ENCODE measurements at places on chromosomes 3 and 15. TPM values are rescaled to one million over a fixed set of nuclear protein-coding genes. Genes with fewer than 3 reads are reported as not detected.

GRCh38 chr3:59856934-59857460, 807.2 kb upstream of the CFAP20DC start:
- no peak for DNase-seq

CASR gene
- not detected for total RNA-seq

DNA sequence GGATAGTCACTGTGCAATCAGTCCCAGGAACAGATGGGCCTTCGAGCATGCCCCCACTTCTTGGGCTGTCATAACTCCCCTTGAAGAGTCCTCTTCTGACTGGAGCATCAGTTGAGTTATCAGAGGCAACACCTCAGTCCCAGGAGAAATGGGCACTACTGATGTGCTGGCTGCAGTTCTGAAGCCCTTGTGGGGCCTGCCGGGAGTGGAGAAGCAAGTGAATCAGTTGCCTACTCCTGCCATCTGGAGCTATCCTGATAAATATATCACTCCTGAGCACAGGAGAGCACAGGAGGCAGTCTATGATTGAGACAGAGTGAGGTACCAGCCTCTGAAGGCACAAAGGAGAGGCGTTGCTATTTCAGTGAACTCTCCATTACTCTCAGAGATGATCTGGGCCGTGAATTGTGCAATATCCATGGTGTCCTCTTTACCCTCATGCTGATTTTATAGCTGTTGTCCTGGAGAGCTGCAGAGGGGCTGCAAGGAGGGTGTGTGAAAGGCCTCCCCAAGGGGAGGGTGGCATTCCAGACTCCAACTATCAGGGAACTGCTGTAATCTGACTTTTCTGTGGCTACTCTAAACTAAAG, 344.2 kb upstream of the ROPN1 start:
- DNase-seq: no peak

DNA sequence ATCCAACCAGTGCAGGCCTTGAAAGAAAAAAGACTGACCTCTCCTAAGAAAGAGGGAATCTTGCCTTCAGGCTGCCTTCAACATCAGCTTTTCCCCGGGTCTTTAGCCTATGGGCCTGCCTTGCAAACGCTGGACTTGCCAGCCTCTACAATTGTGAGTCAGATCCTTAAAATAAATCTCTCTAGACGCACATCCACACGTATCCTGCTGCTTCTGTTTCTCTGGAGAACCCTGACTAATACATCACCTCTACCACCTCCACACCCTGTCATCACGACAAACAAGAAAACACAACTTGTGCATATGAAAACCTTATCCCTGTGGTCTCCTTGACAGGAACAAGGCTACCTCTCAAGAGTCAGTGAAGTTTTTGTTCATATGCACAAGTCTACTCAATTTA, 11.8 kb downstream of the CYFIP1 start:
- peak; percentile 62 for DNase-seq

DNA sequence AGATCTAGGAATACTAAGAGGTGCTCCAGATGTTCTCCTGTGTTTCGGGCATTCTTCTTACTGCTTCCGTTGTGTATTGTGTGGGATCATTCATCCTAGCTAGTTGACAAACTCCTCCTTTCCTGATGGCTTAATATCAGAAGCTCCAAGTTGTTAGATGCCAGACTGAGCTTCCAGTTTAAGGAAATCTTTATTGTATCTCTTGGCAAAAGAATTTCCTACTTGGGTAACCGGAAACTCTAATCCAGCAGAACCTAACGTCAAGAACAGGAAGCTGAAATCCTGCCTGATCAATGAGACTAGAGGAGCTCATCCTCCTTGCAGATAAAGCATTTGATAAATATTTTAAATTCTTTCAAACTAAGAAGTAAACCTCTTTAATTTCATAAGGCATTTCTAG, 27.7 kb upstream of the MYH15 start:
- no peak for DNase-seq

- DNase-seq: no peak
Measured at GRCh38 chr3:180693656-180694055, 14.4 kb upstream of the CCDC39 start.

DNA sequence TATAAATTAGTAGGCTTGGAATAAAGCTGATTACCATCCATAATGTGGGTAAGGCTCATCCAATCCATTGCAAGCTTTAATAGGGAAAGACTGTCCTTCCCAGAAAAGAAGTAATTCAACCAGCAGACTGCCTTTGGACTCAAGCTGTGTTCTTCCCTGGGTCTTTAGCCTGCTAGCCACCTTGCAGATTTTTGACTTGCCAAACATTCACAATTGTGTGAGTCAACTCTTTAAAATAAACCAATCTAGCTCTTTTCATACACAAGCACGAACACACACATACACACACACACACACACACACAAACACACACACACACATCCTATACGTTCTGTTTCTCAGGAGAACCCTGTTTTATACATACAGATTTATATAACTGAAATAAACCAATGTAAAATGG, 248.1 kb downstream of the NAALADL2 start:
- DNase-seq: no peak

SEMA5B gene
- not detected for total RNA-seq

DNA sequence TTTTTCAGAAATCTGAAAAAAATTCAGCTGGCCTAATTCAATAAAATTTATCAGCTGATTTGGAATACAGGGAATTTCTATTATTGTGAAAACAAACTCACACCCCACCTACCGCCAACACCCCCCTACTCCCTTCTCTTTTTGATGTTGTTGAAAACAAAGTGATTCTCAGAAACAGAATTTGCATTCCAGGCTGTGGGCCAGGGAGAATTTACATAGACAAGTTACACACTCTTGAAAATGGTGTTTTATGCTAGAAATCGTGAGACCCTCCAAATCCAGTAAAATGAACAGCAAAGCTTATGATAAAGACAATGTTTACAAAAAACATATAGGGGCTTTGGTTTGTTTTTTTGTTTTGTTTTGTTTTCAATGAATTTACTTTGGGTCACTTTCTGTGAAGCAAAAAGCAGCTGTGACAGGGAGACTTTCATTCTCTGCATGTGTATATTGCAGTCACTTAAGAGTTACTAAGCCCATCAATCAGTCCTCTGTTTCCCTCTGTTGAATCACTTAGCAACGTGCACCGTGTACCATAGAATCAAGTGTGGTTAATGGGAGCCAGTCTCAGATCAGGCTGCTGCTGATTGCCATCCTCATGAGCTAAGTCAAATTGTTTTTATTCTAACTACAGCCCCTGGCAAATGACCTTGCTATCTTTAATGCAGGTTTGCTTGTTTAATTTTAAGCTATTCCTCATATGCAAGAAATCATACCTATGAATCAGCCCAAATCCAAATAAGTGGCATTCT, 159.8 kb downstream of the ALCAM start:
- no peak for DNase-seq

DNA sequence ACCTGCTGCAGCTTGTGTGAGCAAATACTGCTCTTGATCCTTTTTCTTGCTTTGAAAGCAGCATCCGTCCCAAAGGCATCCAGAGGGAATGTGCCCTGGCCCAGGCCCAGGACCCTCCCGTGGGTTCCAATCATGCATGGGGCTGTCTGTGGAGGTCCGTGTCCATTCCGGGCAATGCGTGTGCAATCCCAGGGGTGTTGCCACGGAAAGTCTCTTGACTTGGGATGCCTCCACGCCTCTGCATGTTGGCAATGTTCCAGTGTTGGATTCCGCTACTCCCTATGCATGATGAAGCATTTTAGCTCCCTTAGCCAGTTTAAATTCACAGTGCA, 105.7 kb downstream of the SNRPN start:
- no peak for DNase-seq

DNA sequence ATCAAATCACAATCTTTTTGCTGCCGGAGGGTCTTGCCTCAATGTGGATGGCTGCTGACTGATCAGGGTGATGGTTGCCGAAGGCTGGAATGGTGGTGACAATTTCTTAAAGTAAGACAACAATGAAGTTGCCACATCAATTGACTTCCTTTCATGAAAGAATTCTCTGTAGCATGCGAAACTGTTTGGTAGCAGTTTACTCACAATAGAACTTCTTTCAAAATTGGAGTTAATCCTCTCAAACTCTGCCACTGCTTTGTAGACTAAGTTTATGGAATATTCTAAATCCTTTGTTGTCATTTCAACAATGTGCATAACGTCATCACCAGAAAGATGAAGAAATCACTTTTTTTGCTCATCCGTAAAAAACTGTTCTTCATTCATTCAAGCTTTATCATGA, 65.8 kb downstream of the B3GNT5 start:
- DNase-seq: peak; percentile 81

DNA sequence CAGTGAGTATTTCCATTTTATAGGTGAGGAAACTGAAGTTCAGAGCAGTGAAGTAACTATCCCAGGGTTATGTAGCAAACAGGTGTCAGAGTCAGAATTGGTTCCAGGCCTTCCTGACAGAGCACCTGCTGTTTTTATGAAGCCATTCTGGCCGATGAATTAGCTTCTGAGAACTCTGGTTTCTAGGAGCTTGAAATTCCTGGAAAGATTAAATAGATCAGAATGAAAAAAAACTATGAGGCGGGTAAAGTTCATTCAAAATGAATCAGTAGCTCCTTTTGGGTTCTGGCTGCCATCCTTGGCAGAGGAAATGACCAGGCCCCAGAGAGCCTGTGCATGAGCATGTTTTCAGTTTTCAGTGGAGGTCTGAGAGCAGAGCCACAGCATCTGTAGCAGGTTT, 59.3 kb upstream of the CFAP161 start:
- DNase-seq: no peak

- DNase-seq: no peak
Measured at GRCh38 chr3:66761093-66761780, 236.9 kb upstream of the KBTBD8 start.

GRCh38 chr3:140552403-140552802, 125.5 kb upstream of the TRIM42 start:
- DNase-seq: no peak

- DNase-seq: no peak
Measured at GRCh38 chr3:2465842-2466241, 367.2 kb downstream of the CNTN4 start.

LIPH gene
- not detected for total RNA-seq

GRCh38 chr3:15969874-15970640, 172.3 kb upstream of the ANKRD28 start:
- DNase-seq: no peak

DNA sequence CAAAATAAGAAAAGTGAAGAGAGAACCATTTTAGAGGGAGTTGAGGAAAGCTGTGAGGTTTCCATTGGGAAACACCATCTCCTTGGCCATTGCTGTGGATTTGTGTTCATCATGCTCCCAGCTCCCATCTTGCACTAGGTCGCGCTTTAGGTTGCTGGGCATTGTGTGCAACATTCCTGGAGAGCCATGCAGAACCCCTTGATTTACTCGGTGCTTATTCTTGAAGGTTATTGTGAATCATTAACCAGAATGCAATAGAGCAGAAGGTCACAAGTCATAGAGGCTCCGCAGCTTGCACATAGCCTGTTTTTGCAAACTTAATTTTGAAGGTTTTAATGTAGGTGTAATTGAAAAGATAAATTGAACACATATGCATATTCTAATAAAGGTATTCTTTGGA, 239.2 kb upstream of the IL12A start:
- DNase-seq: no peak

DNA sequence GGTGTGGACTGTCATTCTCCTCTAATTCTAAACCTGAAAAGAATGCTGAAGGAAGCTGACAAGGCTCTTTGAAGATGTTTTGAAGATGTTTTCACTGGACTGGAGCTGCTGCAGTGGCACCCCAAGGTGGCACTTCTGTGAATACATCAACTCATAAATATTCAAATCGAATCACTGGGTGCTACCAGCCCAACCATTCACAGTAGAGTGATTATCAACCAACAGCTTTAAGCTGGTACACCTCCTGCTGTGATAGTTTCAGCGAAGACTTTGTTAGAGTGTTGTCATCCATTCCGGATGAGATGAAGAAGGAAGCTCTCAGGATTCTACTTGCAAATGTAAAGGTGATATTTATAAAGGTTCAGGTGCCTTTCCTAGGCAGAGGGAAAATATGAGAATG, 106.6 kb downstream of the LSAMP start:
- no peak for DNase-seq

DNA sequence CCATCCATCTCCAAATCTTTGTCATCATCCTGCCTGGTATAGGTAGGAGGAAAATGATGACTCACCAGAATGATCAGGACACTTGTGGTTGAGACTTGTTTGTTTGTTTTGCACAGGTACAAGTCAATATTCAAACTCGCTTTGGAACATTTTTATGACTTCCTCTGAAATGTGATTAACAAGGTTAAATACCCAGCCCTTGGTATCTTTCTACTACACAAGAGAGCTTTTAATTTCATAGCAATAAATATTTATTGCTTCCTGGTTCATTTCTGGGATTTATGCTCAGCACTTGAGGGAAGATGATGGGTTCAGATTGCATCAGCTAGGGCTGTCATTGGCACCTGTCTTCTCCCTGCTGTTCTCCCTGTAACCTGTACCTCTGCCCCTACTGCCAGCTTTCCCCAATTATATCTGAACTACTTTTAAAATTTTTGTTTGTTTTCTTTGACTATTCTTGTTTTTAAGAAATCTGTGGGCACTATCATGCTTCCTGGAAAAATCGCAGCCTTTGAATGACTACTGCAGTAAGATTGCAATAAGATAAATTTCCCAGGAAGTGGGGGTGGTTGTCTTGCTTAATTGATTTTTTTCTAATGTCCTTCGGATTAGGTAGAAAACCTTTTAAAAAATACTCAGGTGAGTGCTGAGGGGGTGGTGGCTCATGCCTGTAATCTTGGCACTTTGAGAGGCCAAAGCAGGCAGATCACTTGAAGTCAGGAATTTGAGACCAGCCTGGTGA, 24.3 kb upstream of the GCNT3 start:
- no peak for DNase-seq

DNA sequence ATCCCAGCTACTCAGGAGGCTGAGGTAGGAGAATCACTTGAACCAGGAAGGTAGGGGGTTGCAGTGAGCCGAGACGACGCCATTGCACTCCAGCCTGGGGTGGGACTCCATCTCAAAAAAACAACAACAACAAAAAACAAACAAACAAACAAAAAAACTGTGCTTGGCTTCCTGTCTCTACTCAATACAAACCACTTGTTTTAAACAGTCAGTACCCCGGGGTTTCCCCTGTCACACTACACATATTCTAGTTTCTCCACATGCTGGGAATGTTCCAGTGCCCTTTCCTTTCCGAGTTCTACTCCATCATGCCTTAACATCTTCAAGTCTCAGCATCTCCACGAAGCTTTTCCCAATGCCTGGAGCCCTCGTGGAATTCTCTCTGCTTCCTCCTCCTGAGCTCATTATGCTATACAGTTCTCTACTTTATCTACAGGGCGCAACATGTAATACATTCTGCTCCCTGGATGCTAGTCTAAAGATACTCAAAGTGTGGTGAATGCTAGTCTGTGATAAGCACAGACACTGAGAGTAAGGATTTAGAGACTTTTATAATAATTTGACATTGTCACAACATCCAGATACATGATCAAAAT, 7.8 kb downstream of the EMC3 start:
- no peak for DNase-seq

CMTM8 gene
- total RNA-seq: not detected
